ENCODE measurements at places on chromosomes 3 and 15.

DNA sequence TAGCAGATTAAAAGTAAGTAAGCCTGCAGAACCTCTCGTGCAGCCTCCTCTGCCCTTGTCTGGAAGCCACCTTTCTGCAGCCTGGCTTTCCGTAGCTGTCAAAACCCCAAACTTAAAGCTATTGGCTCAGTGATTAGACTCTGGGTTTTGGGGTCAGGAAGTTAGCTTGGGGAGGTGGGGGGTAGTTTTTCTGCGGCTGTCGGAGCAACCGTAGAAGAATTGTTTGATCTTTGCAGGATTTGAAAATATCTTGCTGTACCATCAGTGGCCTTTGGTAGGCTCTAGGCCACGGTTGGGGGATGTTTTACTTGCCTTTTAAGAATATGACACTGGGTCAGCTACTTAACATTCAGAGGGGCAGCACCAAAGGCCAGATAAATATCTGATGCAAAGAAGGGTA, 88.4 kb upstream of the RASGRP1 start:
- DNase-seq = peak; percentile 49

GRCh38 chr3:58355179-58355578, 22.5 kb downstream of the PXK start:
- DNase-seq = no peak

DNA sequence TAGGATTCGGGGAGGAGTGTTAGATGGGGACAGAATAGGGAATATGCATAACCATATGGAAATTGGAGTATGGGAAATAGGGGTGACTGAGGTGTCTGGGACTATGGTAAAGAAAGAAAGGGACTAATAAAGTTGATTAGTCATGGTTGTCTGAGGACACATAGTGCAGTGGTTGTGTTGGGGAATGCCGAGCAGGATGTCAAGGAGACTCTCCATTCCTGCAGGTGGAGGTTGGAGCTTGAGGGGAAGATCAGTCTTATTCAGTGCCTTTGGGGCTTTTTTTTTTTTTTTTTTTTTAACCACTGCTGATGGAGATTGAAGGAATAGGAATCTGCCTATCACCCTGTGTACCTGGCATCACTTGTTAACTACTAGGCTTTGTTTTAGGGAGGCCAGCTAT, 10.8 kb downstream of the NMD3 start:
- DNase-seq = no peak

GRCh38 chr15:74506515-74506840, 34.5 kb upstream of the ARID3B start:
- no peak for DNase-seq

DNA sequence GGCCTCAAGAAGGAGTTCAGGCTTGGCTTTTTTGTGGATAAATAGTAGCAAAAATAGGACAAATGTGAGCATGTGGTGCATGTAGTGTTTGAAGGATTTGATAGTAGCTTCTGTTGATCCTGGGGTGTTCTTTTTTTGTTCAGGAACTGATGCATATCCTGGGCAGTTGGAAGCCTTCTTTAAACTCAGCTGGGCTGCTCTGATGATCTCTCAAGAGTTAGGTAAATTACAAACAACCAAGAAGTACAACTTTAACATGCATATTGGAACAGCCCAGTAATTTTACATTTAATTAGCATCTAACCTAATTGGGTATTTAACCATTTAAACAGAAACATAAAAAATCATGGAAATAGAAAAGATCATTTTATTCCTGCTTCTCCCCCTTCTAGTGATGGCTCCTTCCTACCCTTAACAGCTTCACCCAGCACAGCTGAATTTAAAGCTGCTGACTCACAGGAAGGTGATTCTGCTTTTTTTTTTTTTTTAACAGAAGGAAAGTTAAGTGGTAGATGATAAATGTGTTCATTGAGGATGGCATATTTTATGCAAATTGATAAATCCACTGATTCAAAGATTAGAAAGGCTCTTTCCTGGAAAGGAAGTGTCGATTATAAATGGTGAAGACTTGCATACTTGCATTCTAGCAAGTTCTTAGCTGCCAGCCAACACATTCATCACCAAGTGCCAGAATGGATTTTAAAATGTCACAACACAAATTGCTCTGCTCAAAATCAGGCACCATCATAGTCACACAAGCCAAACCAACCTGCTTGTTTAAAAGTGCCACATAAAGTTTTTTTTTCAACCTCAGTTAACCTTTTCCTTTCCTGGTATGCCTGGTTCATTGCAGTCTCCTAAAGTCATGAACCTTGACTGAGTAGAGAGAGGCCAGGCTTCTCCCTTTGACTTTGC, 20.0 kb downstream of the SLC35G2 start:
- DNase-seq = no peak

GRCh38 chr15:41416128-41416741, 660 bp upstream of the RTF1 start:
- DNase-seq = no peak

GRCh38 chr15:33971811-33972210, 3.5 kb downstream of the CHRM5 start:
- no peak for DNase-seq

DNA sequence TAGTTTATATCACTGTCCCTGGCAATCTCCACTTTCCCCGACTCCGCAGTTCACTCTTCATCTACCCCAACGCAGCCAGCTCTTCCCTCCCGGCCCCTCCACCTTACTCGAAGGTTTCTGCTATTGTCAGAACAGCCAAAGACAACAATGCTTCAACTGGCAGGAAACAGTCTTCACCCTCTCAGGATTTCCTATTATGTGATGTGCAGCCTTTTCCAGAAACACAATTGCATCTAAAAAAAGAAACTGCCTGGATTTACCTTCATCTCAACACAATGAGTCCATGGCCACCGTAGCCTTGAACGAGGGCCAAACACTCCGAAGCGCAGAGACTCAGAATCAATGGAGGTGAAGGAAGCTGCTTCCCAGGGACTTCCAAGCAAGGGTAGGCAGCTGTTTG, 182.1 kb upstream of the TSC22D2 start:
- DNase-seq = no peak

DNA sequence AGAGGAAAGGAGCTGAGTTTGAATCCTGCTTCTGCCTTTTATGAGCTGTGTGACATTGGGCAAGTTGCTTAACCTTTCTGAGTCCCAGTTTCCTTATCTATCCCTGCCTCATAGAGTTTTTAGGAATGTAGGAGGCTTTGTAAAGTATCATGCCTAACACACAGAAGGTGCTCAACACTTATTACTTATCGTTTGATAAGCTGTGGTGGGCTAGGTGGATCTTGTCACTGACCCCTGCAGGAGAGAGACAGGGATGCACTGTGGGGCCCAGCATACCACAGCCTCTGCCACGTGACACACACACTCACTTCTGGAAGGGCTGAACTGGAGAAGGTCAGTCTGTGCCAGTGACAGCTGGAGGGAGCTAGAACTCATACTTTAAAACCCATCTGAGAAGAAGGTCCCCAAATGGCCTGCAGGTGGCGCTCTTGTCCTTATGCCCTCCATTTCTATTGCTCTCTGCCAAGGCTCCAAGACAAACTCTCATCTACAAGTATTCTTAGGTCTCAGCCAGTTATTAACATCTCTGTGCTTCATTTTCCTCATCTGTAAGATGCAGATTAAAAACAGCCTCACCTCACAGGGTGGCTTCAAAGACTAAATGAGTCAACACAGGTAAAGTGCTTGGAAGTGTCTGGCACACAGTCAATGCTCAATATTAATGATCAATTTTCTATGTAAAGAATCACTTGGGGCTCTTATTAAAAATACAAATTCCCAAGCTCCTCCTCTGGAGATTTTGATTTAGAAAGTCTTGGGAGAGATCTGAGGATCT, 57.5 kb upstream of the HACD2 start:
- peak; percentile 30 for DNase-seq

- DNase-seq = no peak
Measured at GRCh38 chr15:68328443-68328842, 50.9 kb downstream of the FEM1B start.

- no peak for DNase-seq
Measured at GRCh38 chr3:190449801-190450200, at the start of gene TMEM207. TMEM207 (minus strand) TSS chr3:190449901; CDS start chr3:190449809, 92 bp downstream.

DNA sequence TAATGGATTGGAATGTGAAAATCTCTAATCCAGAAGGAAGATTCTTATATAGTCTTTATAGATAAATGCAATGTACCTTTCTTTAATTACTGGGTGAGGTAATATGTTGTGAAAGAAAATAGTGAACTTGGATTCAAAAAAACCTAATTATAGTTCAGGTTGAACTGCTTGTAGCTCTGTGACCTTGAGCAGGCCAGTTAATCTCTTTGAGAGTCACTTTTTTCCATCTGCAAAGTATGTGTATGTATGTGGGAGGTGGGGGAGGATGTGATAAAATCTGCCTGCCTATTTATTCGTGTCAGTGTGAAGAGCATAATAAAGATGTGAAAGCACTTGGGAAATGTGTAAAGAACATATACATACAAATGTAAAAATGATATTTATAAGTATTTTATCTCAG, 34.4 kb downstream of the GLCE start:
- DNase-seq = no peak

- DNase-seq = no peak
Measured at GRCh38 chr3:95733336-95733735, 1081.1 kb upstream of the EPHA6 start.

DNA sequence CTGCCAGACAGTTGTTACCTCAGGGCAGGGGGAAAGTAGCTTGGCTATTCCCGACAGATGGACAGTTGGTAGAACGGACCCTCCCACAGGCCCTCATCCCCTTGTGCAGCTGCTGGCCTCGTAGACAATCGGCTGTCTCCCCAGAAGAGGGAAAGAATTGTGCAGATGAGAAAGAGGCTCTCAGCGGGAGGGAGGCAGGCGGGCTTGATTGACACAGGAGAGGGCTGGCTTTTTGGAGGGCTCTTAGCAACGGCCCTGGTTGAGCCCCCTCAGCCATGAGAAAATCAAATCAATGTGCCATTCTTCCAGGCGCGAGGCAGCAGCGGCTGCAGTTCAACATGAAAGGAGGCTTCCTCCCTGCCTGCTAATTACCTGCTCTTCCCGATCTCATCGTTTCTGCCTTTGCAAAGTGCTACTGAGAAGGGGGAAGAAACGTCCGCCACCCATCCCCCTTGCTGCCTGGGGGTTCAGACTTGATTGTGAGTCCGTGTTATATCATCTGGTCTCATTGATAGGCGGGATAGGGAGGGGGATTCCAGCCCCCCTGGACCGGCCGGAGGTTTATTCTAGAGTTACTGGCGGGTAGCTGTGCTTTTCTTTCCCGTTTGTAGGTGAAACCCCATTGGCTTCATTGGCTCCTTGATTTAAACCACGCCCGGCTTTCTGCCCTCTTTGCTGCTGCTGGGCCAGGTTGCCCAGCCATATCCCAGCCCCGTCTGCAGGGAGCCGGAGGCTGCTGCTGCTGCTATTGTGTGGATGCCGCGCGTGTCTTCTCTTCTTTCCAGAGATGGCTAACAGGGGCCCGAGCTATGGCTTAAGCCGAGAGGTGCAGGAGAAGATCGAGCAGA, at the start of gene TAGLN3:
TSS of gene TAGLN3 (plus strand) at position 287 of the 848 bp plus-strand sequence. CDS start at position 788, 501 bp downstream.
- DNase-seq = no peak

DNA sequence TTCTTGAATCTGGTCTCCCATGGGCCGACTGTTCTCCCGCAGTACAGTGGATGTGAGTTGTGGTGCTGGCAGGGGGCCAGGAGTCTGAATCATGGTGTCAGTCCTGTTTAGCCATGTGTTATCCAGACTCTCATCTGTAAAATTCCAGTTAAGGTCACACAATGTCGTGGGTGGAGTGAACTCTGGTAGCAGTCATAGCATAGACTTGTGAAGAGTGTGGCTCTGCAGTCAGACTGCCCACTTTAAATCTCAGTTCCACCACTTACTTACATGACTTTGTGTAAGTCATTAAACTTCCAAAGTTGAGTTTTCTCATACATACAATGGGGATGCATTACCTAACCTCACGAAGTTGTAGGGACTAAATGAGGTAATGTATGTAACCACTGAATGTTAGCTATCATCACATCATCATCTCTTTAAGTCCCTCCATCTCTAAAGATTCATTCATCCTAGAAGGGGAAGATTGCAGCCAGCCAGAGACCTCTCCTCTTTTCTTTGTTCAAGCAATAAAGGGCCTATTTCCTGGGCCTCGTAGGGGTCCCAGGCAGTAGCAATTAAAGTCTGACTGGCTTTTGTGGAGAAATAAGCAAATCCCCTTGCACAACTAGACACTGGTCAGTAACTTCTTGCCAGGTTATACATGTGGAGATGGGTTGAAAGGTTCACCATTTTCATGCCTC, 93.9 kb downstream of the PCCB start:
- no peak for DNase-seq
